ENCODE measurements at places on chromosomes 5 and 9. TPM values are rescaled to one million over a fixed set of nuclear protein-coding genes. Genes with fewer than 3 reads are reported as not detected.

Gene FAM221B
- not detected for total RNA-seq

Gene FYB1
- 260 TPM for total RNA-seq

DNA sequence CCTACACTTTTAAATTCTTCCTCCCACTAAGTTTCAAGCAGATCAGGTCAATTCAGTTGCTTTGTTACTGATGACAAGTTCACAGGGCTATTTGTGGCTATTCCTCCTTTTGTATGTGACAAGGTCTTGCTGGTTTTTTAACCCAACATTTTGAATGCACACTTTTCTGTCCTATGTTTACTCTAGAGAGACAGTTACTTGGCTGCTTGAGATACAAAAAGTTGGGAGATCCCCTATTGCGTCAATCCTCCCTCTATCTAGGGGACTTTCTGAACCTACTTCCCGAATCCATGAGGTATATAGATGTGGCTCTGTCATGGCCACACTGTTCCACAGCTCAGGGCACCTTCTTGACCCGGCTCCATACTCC, 386.7 kb downstream of the NTRK2 start:
- H3K4me3 ChIP-seq, result no peak overlapping the region
- no peaks in the 10 kb centered on the region for H3K27me3 ChIP-seq
- no peaks in the 10 kb centered on the region for H3K36me3 ChIP-seq
- DNase-seq, result no peak

- H3K27me3 ChIP-seq, result no peaks in the 10 kb centered on the region
- H3K27ac ChIP-seq, result no peak overlapping the region
- DNase-seq, result peak; percentile 35
- H3K4me3 ChIP-seq, result no peak overlapping the region
Observed at GRCh38 chr5:82793808-82794419, 283.3 kb downstream of the TMEM167A start.

Gene SMIM33
- 2.0 TPM for total RNA-seq

DNA sequence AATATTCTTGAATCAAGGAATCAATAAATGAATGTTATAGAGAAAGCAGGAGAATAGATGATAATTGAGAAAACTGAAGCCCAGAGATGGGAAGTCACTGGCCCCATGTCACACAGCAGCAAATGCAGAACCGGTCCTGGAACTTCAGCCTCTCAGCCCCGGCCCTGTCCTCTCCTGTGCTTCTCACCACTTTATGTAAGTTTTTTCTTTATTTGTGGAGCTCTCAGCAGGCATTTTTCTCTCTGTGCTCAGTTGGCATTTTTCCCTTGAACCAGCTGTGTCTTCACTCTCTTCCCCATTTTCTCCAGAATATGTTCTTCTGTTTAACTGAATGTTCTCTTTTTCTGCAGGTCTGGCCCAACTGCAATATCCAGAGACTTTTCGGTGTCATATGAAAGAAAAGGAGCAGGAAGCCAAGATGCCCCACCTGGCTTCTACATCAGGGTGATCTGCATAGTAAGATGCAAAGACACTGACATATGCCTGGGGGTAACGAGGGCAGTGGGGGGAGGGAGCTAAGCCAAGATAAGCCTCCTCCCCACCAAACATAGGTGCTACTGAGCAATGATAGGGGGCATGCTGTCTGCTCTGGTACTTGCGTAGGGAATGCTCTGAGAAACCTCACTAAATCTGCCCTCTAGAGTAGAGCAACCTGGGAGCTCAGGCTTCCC, 12.8 kb upstream of the LCP2 start:
- H3K27ac ChIP-seq, result no peak overlapping the region
- peaks cover 40% of the 10 kb centered on the region for H3K4me1 ChIP-seq
- H3K36me3 ChIP-seq, result no peaks in the 10 kb centered on the region
- no peak for DNase-seq

DNA sequence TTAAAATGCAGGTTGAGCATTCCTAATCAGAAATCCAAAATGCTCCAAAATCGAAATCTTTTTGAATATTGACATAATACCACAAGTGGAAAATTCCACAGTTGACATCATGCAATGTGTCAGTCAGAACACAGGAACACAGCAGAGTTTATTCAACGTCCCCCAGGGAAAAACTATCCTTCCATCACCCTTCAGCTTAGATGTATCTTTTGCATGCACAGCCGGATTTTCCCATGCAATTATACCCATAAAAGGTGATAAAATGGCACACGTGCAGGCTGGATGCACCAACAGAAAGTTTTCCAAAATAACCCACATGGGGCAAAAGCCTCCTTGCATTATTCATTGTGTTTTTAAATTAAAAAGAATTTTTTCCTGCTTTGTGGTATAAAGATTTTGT, 71.2 kb downstream of the RAB24 start:
- no peaks in the 10 kb centered on the region for H3K27me3 ChIP-seq
- H3K4me1 ChIP-seq, result peaks cover 7% of the 10 kb centered on the region
- no peak overlapping the region for H3K27ac ChIP-seq

Data from activated CD4-positive, alpha-beta memory T cell treated with anti-CD3 and anti-CD28 coated beads, Interleukin-2, amount 10 ng/mL, durations not matched to agents 7 days and 5 days (primary cell).